Ureter (tissue), 1 donor: ENCODE measurements at places on chromosomes 5 and 9. TPM values are rescaled to one million over a fixed set of nuclear protein-coding genes. Genes with fewer than 3 reads are reported as not detected.

Gene PCDHB16
- total RNA-seq, result 3.4 TPM

Gene FGD3
- total RNA-seq, result 55.4 TPM

DNA sequence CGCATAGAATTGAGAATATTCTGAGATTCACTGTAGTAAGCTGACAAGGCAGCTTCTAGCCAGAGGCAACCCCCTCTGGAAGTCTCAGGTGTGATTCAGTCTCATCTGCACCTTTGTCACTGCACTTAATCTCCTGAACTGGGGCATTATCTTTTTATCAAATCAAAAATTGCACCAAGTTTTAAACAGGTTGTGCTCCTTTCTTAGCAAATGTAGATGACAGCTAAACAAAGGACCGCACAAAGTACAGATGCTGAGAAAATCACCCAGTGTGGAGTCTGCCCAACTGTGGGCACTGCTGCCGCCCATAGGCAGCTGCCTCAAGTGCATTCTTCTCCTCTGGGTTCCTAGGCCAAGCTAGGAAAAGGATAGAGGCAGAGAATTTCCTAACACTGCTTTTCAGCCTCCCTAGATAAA lies 51.1 kb downstream of the STARD4 start:
- no peak for DNase-seq

GRCh38 chr5:120096413-120096812 lies 367.7 kb upstream of the PRR16 start:
- no peak for DNase-seq

GRCh38 chr5:151318850-151319732 lies 15.5 kb upstream of the SLC36A3 start:
- no peak for DNase-seq
